CD8-positive, alpha-beta memory T cell (primary cell): ENCODE measurements at places on chromosomes 16 and 17. TPM values are rescaled to one million over a fixed set of nuclear protein-coding genes. Genes with fewer than 3 reads are reported as not detected.

- no peaks in the 10 kb centered on the region for H3K27me3 ChIP-seq
- peak overlapping the region; percentile 1 for H3K27ac ChIP-seq
- peaks cover 15% of the 10 kb centered on the region for H3K4me1 ChIP-seq
Measured at GRCh38 chr17:28807925-28808634, 34.5 kb downstream of the FAM222B start.

DNA sequence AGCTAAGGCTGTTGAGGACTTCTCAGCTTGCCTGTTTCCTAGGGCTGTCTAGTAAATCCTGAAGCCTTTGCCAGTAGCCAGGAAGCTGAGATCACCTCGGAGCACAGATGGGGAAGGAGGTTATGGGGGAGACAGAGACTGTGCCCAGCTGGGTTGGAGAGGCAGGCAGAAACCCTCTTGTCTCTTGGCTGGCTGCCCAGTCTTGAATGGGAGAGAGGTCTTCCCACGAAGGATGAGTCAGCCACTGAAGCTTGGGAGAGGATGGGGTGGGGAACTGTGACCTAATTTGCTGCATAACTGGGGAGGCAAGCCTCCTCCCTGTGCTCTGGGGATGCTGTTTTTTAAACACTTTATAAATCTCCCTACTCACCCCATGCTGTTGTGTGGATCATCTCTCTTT is 69.8 kb downstream of the SHISA9 start:
- no peaks in the 10 kb centered on the region for H3K4me1 ChIP-seq
- H3K27me3 ChIP-seq = no peaks in the 10 kb centered on the region
- H3K4me3 ChIP-seq = no peak overlapping the region
- DNase-seq = no peak

DNA sequence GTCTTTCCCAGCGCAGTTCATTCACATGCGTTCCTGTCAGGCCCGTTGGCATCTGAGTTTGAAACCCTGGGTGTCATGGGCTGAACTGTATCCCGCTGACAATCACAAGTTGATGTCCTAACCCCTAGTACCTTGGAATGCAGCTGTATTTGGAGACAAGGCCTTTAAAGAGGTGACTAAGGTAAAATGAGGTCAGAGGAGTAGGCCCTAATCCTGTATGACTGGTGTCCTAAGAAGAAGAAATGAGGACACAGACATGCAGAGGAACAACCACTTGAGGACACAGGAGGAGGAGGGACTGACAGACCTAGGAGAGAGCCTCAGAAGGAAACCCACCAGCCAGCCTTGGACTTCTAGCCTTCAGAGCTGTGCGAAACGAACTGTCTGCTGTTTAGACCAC is 33.1 kb downstream of the TRPV2 start:
- DNase-seq = no peak
- peaks cover 5% of the 10 kb centered on the region for H3K36me3 ChIP-seq
- no peak overlapping the region for H3K4me3 ChIP-seq
- H3K27me3 ChIP-seq = no peaks in the 10 kb centered on the region
- H3K27ac ChIP-seq = no peak overlapping the region
- H3K4me1 ChIP-seq = no peaks in the 10 kb centered on the region

DNA sequence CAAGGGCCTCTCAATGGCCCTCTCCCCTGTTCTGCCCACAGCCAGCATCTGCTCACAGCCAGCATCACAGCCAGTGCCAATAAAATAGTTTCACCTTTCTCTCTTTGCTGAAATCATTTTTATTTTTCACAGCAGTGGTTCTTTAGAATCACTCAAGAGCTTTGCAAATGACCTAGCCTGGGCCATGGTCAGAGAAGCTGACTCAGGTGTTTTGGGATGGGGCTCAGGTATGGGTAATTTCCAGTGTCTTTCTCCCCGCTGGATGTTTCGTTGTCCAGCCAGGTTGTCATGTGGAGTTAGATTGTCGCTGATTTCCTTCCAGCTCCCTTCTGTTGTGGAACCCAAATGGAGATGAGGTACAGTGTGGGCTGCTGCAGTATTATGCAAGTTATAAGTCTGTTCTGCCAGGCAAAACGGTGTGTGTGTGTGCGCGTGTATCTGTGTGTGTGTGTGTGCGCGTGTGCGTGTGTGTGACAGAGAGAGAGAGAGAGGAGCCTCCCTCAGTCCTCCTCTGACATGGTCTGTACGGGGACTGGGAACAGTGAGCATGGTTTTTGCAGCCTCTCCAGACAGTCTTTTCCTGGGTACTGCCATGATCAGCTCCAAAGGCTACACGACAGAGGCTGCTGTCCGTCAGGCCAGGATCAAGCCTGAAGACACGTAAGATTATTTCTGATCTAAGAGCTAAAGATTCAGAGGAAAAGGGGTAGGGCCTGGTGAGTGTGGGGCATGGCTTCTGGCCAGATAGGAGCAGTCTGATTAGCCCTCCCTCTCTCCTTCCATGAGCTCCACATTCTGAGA is 1.4 kb upstream of the PMP22 start:
- H3K27ac ChIP-seq = no peak overlapping the region
- H3K4me1 ChIP-seq = peaks cover under 1% of the 10 kb centered on the region
- H3K27me3 ChIP-seq = peaks cover 17% of the 10 kb centered on the region
- no peaks in the 10 kb centered on the region for H3K36me3 ChIP-seq
- H3K4me3 ChIP-seq = no peak overlapping the region
- no peak for DNase-seq

DNA sequence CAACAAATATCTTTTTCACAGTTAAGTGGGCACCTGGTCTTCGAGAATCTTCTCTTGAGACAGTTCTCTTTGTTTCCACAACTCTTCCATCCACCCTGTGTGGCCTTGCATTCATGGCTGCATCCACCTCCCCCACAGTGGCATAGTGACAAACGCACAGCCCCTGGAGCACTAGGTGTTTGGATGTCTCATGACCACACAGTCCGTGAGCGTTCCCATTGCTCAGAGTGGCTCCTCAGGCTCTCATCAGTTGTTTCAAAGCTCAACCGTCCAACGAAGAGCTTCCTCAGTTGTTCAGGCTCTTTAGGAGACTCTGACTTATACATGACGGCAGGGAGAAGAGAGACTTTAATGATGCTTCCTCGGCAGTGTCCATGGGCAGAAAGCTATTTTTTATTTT is 191.6 kb downstream of the CDRT15L2 start:
- no peak for DNase-seq
- no peak overlapping the region for H3K4me3 ChIP-seq
- H3K4me1 ChIP-seq = no peaks in the 10 kb centered on the region
- no peak overlapping the region for H3K27ac ChIP-seq

DNA sequence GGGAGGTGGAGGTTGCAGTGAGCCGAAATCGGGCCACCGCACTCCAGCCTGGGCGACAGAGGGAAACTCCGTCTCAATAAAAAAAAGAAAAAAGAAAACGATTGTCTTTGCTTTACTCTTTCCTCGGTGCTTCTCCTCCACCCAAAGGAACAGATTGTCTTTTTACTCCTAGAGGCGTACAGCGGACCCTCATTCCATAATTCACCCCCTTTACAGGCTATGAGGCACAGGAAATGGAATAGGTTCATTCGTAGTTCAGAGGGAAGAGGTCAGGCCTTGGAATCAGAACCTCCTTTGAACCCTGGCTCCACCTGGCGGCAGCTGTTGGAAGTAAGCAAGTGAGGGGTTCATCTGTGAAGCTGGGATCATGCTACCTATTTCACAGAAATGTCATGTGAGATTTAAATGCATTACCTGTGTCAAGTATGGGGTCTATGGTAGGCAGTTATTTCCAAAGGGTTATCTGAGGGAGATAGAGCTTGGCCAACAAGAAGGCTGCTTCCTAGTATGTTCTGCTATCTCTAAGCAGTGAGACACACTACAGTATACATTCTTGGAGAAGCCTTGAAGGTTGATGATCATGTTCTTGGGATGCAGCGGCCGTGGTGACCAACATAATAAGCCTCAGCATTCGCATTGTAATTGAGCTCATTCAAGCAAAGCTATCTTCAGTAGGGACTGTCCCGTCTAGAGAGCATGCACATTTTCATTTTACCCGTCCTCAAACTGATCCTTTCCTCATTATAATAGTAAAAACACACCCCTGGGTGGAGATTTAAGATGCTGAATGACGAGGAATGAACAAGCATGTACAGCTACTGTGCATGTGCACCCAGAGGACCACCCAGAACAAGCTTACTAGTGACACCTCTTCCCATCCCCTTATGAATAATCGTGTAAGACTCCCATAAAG is 18.7 kb upstream of the ZNF689 start:
- DNase-seq = peak; percentile 62
- no peaks in the 10 kb centered on the region for H3K36me3 ChIP-seq
- no peaks in the 10 kb centered on the region for H3K27me3 ChIP-seq
- peak overlapping the region; percentile 51 for H3K4me3 ChIP-seq
- H3K27ac ChIP-seq = no peak overlapping the region

GRCh38 chr16:1124795-1125194 is 28.1 kb upstream of the CACNA1H start:
- no peaks in the 10 kb centered on the region for H3K27me3 ChIP-seq
- H3K27ac ChIP-seq = no peak overlapping the region
- H3K4me3 ChIP-seq = no peak overlapping the region
- no peaks in the 10 kb centered on the region for H3K36me3 ChIP-seq
- no peak for DNase-seq

ARL17B gene
- 12.9 TPM for total RNA-seq
